Stimulated activated naive CD8-positive, alpha-beta T cell treated with anti-CD3 and anti-CD28 coated beads, Interleukin-15, Interleukin-2, amounts not matched to agents 100 U/mL and 50 U/mL, for 24 hours (primary cell): ENCODE measurements at places on chromosomes 7 and 10.
A peak's percentile ranks its signal among the peaks of the same experiment; 100 is the strongest.

DNA sequence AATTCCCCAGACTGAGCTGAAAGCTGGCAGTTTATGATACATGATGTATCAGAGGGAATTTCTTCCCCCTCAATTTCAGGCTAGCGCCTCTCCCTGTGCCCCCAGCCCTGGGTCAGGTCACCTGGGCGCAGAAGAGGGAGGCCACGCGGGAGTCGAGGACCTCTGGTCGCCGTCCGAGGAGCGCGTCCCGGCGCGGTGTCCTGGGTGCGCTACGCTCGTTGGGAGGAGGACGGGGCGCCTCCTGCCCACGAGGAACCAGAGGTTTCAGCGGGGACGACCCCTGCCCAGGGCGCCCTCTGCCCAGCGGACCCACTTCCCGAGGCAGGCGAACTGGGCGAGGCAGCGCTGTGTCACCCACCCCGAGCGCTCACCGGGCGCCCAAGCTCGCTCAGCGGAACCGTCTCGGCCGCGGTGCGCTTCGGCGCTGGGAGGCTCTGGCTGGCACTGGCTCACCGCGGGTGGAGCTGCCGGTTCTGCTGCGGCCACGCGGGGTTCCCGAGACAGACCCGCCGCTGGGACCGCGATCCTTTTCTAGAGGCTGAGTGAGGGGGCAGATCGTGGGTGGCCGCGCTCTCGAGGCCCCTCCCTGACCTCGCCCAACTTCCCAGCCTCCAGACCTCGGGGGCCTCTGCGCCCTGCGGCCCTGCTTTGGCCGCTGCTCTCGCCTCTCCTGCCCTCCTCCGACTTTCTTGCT, at the start of gene FAM237B:
TSS of gene FAM237B (minus strand) at position 504 of the 694 bp plus-strand sequence. CDS start 1,556 bp downstream, outside the sequence.
- peak; percentile 5 for DNase-seq

- no peak for DNase-seq
Observed at GRCh38 chr7:137636376-137636775, 210.4 kb downstream of the DGKI start.

GRCh38 chr7:9698375-9698774, 1265.0 kb downstream of the NXPH1 start:
- no peak for DNase-seq

GRCh38 chr7:25967278-25968204, 184.5 kb upstream of the NFE2L3 start:
- DNase-seq, result no peak

DNA sequence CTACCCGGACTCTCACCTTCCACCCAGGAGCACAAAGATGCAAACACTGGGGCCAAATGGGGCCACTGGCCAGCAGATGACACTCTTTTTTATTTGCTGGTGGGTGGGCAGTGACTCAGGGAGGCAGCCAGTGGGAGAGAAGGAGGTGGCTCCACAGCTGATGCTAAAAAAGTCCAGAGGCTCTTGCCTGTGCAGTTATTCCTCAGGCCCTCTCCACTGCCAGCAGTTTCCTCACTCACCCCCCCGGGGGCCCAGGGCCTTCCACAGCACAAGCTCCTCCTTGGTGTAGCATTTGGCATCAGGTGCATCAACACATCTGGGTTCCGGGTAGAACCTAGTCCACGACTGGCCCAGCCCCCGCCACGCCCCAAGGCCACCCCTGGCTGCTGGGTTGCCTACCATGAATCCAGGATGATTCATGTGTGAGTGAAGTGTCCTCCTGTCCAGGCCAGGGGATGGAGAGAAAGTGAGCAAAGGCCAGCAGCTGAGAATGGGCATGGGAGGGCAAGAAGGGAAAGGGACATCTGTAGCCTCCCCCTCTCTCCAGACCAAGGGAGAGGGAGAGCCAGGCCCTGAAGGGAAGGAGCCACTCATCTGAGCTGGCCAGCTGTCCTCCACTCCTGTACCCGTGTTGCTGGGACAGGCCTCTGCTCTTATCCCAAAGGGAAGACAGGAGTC, 1.7 kb upstream of the KCNH2 start:
- no peak for DNase-seq

DNA sequence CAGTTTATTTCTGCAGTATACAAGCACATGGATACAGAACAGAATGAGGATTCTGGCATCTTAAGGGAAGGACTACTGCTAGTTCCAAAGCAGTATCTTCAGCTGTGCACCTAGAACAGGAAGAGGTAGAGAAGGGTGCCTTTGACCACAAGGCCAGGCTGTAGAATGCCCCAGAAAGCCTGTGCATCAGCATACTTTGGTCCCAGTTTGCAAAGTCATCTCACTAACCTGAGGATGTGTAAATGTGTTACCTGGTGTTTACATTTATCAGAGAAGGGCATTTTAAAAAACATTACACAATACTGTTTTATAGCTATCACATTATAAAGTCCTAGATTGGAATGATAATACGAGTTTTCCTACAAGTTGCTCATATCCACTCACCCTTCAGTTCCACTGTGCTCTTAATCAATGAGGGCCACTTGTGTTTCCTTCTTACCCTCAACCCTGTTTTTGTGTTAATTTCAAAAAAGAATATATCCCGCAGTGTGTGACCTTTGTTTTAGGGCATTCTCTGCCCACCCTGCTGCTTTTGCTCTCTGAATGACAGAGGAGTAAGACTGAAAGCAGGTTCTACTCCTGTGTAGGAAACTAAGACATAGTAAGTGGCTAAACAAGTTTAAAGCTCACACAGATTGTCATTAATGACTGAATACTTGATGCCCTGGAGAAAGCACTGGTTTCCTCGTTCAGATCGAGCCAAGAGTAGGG, 3.4 kb downstream of the SLC35G1 start:
- no peak for DNase-seq

DNA sequence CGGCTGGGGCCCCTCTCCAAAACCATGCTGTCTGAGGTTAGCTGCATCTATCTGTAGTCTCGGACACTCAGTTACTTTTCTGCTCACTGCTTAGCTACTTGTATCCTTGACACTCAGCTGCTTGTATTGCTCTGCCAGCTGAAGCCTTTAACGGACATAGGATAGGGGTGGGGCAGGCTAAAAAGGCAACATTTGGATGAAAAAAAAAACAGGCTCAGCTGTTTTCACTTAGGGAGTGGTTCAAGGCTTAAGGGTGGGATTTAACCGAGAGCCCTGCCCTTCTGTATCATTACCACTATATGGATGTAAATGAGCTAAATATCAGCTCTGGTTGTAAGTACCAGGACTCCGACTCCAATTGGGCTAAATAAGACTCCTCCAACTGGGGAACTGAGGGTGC, 28.6 kb downstream of the LSMEM1 start:
- no peak for DNase-seq

DNA sequence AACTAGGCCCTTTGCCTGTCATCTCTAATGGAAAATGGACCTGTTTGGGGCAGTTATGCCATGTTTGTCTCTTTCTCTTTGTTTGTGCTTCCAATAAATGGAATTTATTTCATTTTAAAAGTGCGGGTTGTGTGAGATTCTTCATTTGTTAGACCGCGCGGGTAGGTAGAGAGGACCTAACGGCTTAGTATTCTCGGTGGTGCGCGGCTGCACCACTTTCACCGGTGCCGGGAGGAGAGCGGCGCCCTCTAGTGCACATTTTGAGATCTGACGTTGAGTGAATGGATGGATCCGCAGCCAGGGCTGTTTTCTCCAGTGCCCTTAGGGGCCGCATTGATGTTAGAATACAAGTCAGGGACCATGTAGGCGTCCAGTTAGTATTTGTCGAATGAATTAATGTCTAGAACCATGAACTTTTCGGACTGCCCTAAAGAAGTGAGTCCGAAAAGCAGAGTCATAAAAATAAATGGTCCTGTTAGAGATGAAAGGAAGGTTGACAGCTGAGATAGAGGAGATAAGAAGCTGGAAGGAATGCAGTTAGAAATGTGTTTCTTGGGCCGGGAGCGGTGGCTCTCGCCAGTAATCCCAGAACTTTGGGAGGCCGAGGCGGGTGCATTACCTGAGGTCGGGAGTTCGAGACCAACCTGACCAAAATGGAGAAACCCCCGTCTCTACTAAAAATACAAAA, 29.3 kb upstream of the GIMAP8 start:
- peak; percentile 88 for DNase-seq

GRCh38 chr10:100586959-100587358, 51.2 kb downstream of the HIF1AN start:
- no peak for DNase-seq

GRCh38 chr10:97046456-97047082, 139.2 kb downstream of the SLIT1 start:
- no peak for DNase-seq

DNA sequence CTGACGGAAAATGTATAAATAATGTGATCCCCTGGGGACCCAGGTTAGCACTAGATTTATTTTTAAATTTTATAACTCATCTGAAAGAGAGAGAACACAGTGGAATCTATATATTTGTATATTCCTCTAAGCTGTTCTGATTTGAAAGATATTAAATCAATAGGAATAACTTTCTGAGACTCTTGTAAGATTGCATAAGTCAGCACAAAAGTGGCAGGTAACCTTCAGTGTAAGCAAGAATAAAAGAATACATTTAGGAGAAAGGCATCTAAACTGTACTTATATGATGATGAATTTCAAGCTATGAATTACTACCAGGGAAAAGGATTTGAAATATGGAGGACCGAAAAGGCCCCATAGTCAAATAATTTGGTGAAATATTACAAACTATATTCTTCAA, 112.8 kb downstream of the TBXAS1 start:
- no peak for DNase-seq

DNA sequence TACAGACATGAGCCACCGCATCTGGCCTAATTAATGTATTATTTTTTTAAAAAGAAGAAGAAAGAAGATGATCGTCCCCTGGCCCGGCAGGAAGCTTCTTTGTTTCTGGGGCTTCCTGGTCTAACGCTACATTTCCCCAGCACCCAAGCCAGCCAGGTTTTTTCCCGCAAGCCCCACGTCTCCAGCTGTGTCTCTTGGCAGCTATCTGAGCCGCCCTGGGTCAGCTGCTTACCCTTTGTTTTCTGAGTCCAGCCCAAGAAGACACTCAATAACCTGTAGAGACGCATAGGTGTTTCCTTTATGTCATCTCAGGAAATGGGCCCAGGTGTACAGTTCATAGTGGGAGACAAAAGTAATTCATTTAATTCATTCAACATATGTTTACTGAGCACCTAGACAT, 110.2 kb downstream of the MTPAP start:
- DNase-seq, result no peak

DNA sequence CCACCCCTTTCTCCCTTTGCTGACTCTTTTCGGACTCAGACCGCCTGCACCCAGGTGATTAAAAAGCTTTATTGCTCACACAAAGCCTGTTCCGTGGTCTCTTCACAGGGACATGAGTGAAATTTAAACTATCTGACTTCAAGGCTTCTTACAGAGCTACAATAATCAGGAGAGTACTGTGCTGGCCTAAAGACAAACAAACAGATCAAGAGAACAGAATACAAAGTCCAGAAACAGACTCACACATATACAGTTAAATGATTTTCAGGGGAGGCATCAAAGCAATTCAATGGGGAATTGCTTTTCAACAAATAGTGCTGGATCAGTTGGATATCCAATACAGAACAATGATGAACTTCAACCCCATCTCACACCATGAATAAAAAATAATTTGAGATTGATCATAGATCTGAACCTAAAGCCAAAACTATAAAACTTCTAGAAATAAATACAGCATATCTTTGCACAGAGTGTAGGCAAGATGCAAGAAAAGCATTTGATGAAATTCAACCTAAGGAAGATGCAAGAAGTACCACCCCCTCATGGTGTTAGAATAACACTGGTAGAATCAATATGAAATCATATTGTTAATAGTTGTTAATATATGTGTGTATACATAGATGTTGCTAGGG, 96.5 kb downstream of the ZFAND4 start:
- DNase-seq, result no peak

- peak; percentile 43 for DNase-seq
Observed at GRCh38 chr10:99431190-99431760, 851 bp upstream of the GOT1 start.

- DNase-seq, result peak; percentile 19
Observed at GRCh38 chr10:93458821-93459257, 23.3 kb downstream of the MYOF start.

- no peak for DNase-seq
Observed at GRCh38 chr7:44535348-44536064, 5.6 kb downstream of the NPC1L1 start.

DNA sequence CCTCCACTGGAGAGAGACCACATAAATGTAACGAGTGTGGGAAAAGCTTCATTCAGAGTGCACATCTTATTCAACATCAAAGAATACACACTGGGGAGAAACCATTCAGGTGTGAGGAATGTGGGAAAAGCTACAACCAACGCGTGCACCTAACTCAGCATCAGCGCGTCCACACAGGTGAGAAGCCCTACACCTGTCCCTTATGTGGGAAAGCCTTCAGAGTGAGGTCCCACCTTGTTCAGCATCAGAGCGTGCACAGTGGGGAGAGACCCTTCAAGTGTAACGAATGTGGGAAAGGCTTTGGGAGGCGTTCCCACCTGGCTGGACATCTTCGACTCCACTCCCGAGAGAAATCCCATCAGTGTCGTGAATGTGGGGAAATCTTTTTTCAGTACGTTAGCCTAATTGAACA, 20.6 kb downstream of the FAM200A start:
- DNase-seq, result no peak

- no peak for DNase-seq
Observed at GRCh38 chr10:76916536-76916935, 721.1 kb downstream of the KCNMA1 start.

DNA sequence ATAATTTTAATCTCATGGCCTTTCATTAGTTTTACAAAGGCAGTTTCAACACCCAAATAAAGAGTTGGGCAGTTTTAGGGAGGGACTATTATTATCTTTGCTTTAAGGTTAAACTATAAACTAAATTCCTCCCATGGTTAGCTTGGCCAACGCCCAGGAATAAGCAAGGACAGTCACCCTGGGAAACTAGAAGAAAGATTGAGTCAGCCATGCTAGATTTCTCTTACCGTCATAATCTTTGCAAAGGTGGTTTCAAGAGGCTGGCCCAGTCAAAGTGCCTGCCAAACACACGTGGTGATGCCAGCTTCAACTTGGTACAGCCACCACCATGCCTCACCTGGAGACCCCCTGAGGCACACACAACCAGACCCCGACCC, 317.4 kb upstream of the SP8 start:
- DNase-seq, result no peak

DNA sequence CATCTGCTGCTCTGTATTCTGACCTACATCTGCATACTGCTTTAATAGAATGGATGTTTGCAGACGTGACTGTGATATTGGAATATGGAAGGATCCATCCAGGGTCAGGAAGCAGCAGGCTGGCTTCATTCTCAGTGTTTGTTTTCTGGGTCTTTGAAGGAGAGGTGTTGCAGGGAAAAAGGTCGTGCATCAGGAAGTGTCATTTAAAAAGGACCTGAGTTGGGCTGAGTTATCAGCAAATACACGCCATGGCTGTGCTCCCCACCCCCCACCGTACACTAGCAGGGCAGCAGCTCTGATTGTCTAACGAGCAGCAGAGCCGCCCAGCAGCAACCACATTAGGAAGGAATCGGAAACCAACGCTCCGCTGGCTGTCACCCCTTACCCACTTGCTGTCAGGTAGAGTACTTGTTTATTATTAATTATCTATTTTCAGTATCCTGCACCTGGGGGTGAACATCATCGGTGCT, 63.1 kb upstream of the STEAP1B start:
- DNase-seq, result no peak
